NCI-H1048 (cell line): ENCODE measurements at places on chromosomes 3 and 15.

GRCh38 chr15:59924812-59925522 lies 79.1 kb upstream of the FOXB1 start:
- DNase-seq: no peak

DNA sequence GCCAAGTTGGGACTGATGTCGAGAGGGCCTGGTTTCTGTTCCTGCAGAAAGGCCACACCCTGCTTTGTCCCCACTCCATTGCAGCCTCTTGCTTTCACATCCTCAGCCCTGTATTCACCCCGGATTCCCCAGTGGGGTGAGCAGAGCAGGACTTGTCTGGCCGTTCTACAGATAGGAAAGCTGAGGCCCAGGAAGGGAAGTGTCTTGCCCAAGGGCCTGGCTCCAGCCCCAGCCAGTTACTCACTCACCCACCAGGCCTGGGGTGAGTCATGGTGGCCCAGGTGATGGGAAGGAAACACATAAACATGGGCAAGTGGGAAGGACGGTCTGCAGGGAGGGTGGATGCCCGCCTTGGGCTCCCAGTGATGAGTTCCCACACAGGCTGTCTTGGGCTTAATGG lies 6.1 kb upstream of the DUSP7 start:
- DNase-seq: no peak

- no peak for DNase-seq
Measured at GRCh38 chr15:88376574-88377174, 90.5 kb downstream of the MRPL46 start.

GRCh38 chr15:94047566-94047965 lies 183.8 kb upstream of the MCTP2 start:
- no peak for DNase-seq

- no peak for DNase-seq
Measured at GRCh38 chr15:83810110-83810509, 156.2 kb downstream of the ADAMTSL3 start.

DNA sequence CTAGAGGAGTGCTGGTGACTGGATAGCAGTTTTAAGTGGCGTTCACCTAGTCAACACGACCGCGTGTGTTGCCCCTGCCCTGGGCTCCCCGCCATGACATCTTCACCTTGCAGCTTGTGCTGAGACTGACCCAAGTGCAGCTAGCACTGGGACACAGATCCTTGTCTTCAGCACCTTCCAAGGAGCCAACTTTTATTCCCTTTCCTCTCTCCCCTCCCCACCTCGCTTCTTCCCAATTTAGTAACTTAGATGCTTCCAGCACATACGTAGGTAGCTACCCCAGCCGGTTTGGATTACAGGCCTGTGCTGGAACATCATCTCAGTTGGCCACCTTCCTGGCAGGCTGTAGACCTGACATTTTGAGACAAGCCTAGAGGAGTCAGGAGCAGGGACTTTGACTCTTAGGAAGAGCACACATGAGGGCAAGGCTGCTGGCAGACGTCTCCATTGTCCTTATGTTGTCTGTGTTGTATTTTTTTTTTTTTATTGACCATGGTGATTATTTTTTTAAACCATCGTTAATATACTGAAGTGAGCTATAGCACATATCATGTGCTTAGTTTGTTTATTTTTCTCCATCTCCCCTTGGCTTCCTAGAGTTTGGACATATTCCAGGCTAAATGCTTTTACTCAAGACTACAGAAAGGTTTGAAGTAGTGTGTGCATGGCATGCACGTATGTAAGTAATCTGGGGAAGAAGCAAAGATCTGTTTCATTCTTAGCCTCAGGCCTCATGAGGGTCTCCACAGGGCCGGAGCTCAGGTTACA lies 61.1 kb downstream of the AAGAB start:
- DNase-seq: no peak

DNA sequence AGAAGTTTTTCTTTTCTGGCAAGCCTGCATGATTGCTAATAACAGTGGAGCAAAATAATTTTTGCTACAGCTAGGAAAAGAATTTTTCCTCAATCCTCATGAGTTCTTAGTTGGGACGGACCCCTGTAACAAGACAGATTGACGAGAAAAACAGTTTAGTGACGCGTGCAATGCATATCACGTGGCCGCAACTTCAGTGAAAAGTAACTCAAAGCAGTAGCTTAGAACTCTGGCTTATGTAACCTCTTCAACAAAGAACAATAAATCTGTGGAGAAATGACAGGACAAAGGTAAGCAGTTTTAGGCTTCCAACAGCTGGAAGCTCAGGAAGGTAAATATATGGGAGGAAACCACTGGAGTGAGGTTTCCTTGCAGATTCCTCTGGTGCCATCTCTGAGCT lies 19.7 kb downstream of the FAM107A start:
- DNase-seq: no peak

DNA sequence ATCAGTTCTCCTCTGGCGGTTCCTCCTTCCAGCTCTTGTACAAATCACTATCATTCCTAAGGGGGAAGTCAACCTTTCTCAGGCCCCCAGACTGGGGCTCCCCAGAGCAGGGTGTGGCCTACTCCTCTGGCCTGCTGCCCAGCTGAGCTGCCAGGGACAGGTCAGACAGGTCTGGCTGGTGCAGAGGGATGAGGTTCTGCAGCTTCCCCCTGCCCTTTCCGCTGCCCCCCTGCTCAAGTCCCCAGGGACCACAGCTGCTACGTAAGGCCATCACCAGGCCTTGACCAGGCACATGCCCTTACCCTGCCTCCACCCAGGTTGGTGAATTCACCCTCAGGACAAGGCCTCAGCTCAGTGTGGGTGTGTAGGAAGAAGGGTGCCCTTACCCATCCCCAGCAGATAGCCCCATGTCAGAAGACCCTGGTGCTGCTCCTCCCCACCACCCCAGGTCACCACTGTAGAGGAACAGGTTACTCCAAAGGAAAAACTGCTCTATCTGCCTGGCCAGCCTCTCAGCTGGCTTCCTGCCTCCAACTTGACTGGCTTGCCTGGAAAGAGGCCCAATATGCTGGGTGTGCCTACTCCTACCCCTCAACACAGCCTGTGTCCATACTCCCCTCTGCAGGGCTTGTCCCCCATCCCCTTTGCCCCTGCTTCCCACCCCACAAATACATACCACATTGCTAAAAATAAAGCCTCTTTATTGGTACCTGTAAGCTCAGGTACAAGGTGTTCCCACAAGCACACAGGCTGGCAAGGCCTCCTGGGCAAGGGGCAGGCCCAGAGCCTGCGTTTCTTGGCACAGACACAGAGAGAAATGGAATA lies 12.0 kb downstream of the CSRNP1 start:
- DNase-seq: no peak
